ENCODE measurements at places on chromosomes 13 and 19.

GRCh38 chr19:33523167-33523566 is 1.6 kb upstream of the PEPD start:
- no peak for DNase-seq

DNA sequence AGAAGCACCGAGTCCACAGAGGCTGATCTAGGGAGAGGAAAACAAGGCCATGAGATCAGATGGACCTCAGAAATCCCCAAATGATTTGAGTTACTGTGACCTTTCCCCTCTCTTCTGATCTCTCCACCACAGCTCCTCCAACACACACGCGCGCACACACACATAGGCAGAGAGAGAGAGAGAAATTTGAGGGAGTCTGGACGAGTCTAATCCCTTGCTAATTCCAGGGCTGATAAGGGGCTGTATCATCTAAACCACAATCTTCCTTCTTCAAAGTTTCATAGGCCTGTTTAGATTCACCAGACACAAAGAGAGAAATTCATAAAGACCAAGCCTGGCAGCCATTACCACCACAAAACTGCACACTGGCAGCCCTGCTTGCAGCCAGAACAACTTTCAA is 8.6 kb downstream of the ZFP82 start:
- DNase-seq, result no peak

GRCh38 chr13:47289567-47289966 is 392.7 kb upstream of the HTR2A start:
- DNase-seq, result no peak

- DNase-seq, result no peak
These were observed 51.4 kb upstream of the PSG8 start for GRCh38 chr19:42816894-42817293.

DNA sequence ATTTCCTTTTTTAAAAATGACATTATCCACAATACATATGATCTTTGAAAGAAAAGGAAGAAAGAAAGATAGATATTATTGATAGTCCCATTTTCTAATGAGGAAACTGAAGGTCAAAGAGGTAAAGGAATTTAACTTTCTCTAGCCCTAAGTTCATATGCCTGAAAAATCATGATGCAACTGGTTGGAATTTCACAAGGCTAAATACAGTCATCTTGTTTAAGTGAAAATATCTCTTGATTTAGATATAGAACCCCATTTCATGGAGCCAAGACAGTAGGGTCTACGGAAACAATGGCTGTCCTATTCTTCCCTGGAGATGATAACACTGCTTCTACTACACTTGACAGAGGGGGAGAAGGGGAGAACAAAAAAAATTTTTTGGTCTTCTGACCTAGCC is 366.2 kb downstream of the DNAJC15 start:
- no peak for DNase-seq

GRCh38 chr13:75754936-75755335 is 118.8 kb downstream of the LMO7 start:
- no peak for DNase-seq
